H1 (cell line): ENCODE measurements at places on chromosomes 2 and 18. TPM values are rescaled to one million over a fixed set of nuclear protein-coding genes. Genes with fewer than 3 reads are reported as not detected.

GRCh38 chr2:197200051-197200761 lies 110.4 kb downstream of the ANKRD44 start:
- no peak overlapping the region for H3K4me3 ChIP-seq
- H3K4me1 ChIP-seq = no peaks in the 10 kb centered on the region
- no peaks in the 10 kb centered on the region for H3K27me3 ChIP-seq

GRCh38 chr18:36427831-36428230 lies 130.3 kb downstream of the FHOD3 start:
- H3K4me3 ChIP-seq = no peak overlapping the region
- H3K27me3 ChIP-seq = no peaks in the 10 kb centered on the region
- no peaks in the 10 kb centered on the region for H3K36me3 ChIP-seq
- DNase-seq = no peak
- no peaks in the 10 kb centered on the region for H3K4me1 ChIP-seq

Gene HOXD10
- not detected in 2 replicates for total RNA-seq

Gene ANKRD29
- 6.3 and 7.3 TPM in 2 replicates for total RNA-seq

Gene IL1RL1
- total RNA-seq = not detected in 2 replicates

Gene VWA3B
- total RNA-seq = not detected in 2 replicates
